ENCODE measurements at places on chromosomes 2 and 18.

DNA sequence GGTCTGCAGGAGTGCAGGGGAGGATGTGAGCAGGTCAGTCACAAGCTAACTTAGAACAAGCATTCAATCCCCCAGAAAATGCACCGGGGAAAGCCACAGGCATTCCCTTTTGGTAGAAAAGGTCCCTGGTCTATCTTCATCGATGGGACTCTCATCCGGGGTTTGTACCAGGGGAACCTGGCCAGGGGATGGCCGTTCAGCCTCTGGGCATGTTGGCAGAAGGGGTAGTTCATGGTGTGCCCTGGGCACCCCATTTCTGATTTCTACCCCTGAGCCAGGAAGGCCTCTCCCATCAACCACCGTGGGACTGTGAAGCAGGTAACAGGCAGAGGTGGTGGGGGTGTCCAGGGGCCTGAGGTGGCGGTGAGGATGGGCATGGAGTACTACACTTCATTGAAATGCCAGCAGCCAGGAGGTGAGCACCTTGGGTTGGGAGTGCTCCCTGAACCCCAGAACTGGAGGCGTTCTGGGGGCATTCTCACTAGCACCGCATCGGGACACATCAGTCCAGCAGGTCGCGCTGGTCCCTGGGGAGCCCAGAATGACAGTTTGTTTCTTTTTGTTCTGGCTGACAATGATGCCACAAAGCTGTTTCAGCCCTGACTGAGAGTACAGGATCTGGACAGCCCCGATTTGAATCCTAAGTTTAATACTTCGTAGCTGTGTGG, 172.3 kb downstream of the SMAD7 start:
- no peak for DNase-seq

DNA sequence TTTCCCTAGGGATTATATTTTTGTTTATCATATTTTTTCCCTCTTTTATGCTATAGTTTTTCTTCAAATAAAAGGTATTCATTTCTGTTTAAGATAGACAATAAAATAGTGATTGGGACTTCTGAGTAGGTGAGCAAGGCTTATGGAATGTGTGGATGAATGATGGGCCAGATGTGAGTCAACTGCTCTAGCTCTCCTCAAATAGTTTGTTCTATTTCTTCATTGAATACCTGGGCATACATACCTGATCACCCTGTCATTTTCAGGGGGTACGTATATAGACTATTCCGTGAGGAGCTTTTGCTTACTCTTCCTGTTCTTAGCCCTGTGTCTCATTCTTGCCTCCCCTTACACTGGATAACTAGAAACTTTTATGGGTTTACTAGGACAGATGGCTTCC, 41.9 kb downstream of the BABAM2 start:
- no peak for DNase-seq

- no peak for DNase-seq
These were observed 83.7 kb downstream of the TCF7L1 start for GRCh38 chr2:85216927-85217326.

- no peak for DNase-seq
These were observed 118.2 kb downstream of the ZNF516 start for GRCh38 chr18:76376668-76377358.

DNA sequence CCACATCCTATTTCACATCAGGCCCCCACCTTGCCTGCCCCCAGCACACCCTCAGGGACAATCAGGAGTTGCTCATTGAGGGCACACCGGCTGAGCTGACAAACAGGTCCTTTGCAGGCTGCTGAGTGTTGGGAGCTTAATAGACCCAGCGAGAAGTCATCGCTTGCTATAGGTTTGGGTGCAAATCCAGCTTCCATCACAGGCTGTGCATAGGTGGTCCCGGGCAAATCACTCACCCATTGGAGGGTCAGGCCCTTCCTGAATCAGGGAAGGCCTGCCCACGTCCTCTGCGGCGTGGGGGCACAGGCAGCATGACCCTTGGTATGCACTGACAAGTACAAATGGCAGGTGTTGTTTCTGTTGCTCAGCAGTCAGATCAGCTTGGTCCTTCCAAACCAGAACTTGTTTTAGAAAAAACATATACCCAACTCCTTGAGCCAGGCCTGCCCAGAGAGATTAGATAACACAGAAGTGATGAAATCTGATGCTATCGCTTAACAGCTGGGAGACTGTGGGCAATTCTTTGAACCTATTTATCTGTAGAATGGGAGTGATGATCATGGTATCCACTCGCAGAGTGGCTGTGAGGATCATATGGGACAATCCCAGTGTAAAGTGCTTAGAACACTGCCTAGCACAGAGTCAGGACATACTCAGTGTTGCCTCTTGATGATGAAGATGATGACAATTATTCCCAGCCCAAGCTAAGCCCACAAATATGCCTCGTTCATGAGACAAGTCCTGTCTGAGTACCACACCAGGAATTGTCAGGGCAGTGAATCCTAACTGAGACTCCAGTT, 34.9 kb downstream of the SMAD7 start:
- DNase-seq, result no peak

GRCh38 chr18:35746826-35747339, 165.3 kb downstream of the GALNT1 start:
- no peak for DNase-seq

GRCh38 chr18:75003039-75003438, 205.9 kb downstream of the PTGR3 start:
- DNase-seq, result no peak

DNA sequence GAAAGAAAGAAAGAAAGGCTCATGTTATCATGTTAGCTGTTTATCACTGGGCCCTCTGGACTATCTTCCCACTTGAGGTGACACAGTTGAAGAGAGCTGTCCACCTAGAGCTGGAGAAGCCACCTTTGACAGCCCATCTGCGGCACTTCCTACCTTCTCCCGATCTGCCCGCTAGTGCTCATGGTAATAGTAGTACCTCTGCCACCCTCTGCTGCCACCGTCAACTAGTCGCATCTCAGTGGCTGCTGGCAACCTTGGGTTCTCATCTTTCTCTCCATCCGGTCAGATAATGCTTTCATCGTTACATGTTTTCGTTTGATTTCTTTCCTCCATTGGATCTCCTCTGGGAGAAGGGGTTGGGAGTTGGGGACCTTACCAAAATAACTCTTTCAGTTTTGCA, 63.2 kb upstream of the COPS8 start:
- no peak for DNase-seq

DNA sequence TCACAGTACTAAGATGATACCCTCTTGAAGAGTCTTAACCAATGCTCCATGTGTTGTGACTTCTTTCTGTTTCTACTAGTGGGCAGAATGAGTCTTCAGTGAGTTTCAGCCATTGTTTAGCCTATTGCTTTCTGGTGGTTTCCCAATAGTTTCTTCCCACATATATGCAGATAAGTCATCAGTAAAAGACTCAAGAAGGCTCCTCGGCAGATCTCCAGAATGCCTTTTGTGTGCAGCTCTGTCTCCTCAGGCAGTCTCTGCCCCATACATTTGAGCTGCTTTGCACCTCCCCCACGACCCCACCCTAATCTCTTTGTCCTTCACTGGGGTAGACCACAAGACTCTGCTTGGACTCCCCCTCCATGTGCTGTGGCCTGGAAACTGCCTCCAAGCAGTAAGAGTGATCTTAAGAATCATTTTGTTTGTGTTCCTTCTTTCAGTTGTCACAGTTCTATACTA, 71.6 kb upstream of the CHRNA1 start:
- peak; percentile 69 for DNase-seq

DNA sequence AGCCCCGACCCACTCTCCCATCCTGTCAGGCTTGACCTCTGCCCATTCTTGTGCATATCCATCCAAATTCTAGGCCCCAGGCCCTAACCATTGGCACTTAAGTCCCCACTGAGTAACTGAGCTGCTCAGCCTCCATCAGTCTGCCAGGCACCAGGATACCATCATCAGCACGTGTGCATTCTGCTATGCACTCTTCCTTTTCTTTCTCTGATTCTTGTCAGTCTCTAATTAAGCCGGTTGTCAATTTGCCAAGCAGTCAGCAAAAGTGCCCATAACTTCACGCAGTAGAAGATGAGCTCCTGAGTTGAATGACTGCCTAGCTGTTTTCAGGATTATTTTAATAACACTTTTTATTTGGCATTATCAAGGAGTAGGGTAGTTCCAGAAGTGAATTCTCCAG, 107.2 kb downstream of the FEZ2 start:
- no peak for DNase-seq

GRCh38 chr2:211070547-211070946, 514.1 kb downstream of the CPS1 start:
- DNase-seq, result no peak

GRCh38 chr2:29900971-29901633, 20.3 kb downstream of the ALK start:
- no peak for DNase-seq

DNA sequence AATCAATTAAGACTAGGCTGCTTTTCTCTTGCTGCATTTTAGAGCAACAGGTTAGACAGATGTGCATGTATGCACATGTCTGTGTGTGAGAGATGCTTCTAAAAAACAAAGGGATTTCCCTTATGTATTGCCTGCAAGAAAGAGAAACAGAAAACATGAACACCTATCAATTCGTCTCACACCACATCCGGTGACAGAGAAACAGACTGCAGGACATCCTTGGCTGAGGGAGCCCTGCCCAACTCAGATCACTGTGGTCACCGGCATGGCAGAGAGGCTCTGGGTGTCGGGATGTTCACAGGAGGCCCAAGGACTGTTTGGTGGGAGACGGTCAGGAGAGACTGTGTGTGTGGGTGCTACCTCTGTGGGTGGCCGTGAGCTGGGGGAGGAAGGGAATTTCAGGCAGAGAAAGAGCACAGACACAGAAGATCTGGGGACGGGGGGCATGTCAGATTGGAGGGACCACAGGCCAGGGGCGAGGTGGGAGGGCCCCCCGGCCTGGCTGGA, 24.9 kb downstream of the FHL2 start:
- DNase-seq, result no peak
